Colonic mucosa (tissue), 4 donors: ENCODE measurements at places on chromosomes 12 and 14. TPM values are rescaled to one million over a fixed set of nuclear protein-coding genes. Genes with fewer than 3 reads are reported as not detected.
A peak's percentile ranks its signal among the peaks of the same experiment; 100 is the strongest.

- H3K27ac ChIP-seq, result no peak overlapping the region
- H3K36me3 ChIP-seq, result no peaks in the 10 kb centered on the region
- no peak overlapping the region for H3K4me3 ChIP-seq
- no peaks in the 10 kb centered on the region for H3K4me1 ChIP-seq
- H3K27me3 ChIP-seq, result no peaks in the 10 kb centered on the region
Measured at GRCh38 chr12:45827974-45828373, 98.5 kb downstream of the ARID2 start.

GRCh38 chr14:99287269-99287942 lies 15.4 kb upstream of the BCL11B start:
- H3K27ac ChIP-seq, result no peak overlapping the region
- H3K4me3 ChIP-seq, result no peak overlapping the region
- DNase-seq, result no peak
- H3K4me1 ChIP-seq, result no peaks in the 10 kb centered on the region
- no peaks in the 10 kb centered on the region for H3K36me3 ChIP-seq
- no peaks in the 10 kb centered on the region for H3K27me3 ChIP-seq

GRCh38 chr12:27751386-27752047 lies 28.5 kb upstream of the KLHL42 start:
- H3K27me3 ChIP-seq, result no peaks in the 10 kb centered on the region
- H3K36me3 ChIP-seq, result no peaks in the 10 kb centered on the region
- H3K27ac ChIP-seq, result peak overlapping the region; percentile 13
- no peak overlapping the region for H3K4me3 ChIP-seq
- DNase-seq, result peak; percentile 86

GRCh38 chr14:67457782-67458181 lies 30.7 kb downstream of the TMEM229B start:
- DNase-seq, result no peak
- no peaks in the 10 kb centered on the region for H3K4me1 ChIP-seq
- no peaks in the 10 kb centered on the region for H3K27me3 ChIP-seq
- no peak overlapping the region for H3K27ac ChIP-seq
- no peaks in the 10 kb centered on the region for H3K36me3 ChIP-seq

GRCh38 chr14:61570549-61571290 lies 124.6 kb upstream of the HIF1A start:
- no peaks in the 10 kb centered on the region for H3K27me3 ChIP-seq
- H3K4me3 ChIP-seq, result no peak overlapping the region
- peaks cover 11% of the 10 kb centered on the region for H3K4me1 ChIP-seq
- H3K36me3 ChIP-seq, result no peaks in the 10 kb centered on the region

DNA sequence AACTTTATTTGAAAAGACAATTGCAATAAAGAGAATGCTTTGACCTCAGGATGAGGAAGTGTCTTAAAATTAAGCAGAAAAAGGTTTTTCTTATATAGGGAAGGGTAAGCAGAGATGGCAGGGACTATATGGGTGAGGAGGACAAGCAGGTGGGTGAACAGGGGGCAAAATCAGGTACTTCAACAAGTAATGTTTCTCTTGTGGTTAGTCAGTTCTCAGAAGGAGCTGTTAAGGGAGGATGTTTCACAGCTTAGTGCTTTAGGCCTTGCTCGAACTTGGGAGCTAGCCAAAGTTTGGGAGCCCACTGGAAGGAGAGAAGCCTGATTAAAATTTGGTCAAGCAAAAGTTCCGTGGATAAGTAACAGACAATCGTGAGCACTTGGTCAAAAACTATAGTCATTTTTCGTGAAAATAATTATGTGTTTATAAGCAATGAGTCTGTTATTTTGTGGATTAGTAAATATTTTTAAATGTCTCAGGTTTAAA lies 364.2 kb upstream of the TMPO start:
- no peak overlapping the region for H3K4me3 ChIP-seq
- DNase-seq, result no peak
- H3K27ac ChIP-seq, result no peak overlapping the region
- no peaks in the 10 kb centered on the region for H3K36me3 ChIP-seq

ANKRD9 gene
- total RNA-seq, result 115 TPM

HSPB8 gene
- total RNA-seq, result 30.8 TPM
